Adrenal gland (tissue), 19 donors: ENCODE measurements at places on chromosomes 5 and 9. TPM values are rescaled to one million over a fixed set of nuclear protein-coding genes. Genes with fewer than 3 reads are reported as not detected.
A peak's percentile ranks its signal among the peaks of the same experiment; 100 is the strongest.

Gene CENPK
- 1.3 TPM for total RNA-seq

Gene FAM200C
- 1.9 TPM for total RNA-seq

Gene SPINK4
- not detected for total RNA-seq

Gene GPR150
- 0.38 TPM for total RNA-seq

Gene GLIPR2
- 33.3 TPM for total RNA-seq

- peak; percentile 89 for DNase-seq
These were observed 45.5 kb downstream of the RXRA start for GRCh38 chr9:134371731-134372130.

DNA sequence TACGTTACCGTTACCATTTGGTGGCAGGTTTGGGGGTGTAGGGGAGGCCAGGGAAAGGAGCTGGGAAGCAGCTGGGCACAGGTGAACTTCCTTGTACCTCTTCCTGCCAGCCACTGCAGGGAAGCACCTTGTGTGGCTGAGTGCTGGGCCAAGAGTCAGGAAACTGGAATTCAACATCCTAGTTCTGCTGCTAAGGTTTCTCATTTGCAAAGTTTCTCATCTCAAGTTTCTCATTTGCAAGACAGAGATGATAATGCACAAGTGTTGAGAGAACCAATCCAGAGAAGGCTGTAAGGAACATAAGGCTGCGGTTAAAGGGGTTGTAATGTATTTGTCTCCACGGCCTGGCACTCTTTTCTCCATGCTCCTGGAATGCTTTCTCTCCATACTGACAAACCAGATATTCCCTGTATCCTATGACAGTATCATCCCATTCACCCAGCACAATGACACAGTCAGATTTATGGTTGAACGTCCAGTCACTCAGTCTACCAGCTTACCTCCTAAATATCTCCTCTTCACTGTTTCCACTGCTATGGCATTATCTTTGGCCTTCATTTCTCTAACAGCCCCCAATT is 33.6 kb upstream of the LARP1 start:
- DNase-seq, result no peak

DNA sequence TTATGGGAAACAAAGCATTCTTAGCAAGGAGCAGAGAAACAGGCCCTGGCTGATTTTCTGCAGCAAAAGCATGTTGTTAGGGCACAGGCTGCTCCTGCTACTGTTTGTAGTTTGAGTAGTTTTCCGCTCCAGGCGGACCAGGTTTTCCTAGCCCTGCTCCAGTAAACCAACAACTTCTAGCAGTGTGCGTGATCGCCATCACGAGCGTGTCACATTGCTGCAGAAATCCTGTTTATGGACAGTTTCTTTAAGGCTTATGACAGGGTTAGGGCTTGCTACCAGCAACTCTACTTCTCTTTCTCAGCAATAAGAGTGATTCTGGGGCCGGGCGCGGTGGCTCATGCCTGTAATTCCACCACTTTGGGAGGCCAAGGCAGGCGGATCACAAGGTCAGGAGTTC is 803.9 kb upstream of the CDH10 start:
- DNase-seq, result no peak

- no peak for DNase-seq
These were observed 122.0 kb downstream of the GALNT10 start for GRCh38 chr5:154312576-154312975.

DNA sequence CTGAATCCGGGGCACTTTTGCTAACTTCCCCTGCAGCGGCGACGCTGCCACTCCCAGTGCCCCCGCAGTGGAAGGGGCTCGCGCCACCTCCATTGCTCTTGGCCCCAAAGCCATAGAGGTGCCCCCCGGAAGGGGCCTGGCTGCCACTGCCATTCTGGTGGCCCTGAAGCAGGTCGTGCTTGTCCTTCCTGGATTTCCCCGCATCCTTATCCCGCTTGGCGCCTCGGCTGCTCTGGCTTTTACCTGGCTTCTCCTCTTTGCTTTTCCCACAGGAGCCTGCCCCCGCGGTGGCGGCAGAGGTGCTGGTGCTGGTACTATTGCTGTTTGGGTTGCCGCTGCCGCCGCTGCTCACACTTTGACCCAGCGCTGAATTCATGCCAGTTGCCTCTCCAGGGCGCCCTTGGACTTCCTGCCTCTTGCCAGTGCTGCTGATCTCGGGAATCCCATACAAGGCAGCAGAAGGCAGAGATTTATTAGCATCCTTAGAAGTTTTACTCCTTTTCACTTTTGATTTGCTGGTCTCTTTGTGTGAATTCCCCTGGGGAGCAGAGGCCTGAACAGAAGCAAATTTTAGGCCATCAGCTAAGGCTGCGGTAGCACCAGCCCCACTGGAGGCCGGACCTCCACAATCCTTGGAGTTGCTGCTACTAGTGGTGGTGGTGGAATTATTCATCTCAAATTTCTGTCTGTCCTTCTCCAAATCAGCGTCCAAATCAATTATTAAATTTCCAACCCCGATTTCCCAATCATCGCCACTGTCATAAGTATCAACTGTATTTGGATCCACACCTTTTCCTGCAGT is 2.1 kb downstream of the ZNF608 start:
- DNase-seq, result peak; percentile 73

GRCh38 chr9:38149647-38150046 is 80.6 kb upstream of the SHB start:
- no peak for DNase-seq
